ENCODE measurements at places on chromosomes 1 and 21. TPM values are rescaled to one million over a fixed set of nuclear protein-coding genes. Genes with fewer than 3 reads are reported as not detected.

The INKA2 gene
- 3.8 TPM for total RNA-seq

The ENSA gene
- total RNA-seq = 194 TPM

The DIO1 gene
- not detected for total RNA-seq

The TDRD5 gene
- 5.7 TPM for total RNA-seq

The BARHL2 gene
- total RNA-seq = not detected

The PRAMEF13 gene
- not detected for total RNA-seq

The REN gene
- not detected for total RNA-seq

The CAPN8 gene
- total RNA-seq = 41.3 TPM

The CORT gene
- total RNA-seq = not detected

- H3K36me3 ChIP-seq = no peaks in the 10 kb centered on the region
- H3K27me3 ChIP-seq = no peaks in the 10 kb centered on the region
- H3K27ac ChIP-seq = no peak within 1 kb of the TSS
- DNase-seq = no peak
- H3K4me3 ChIP-seq = peak within 1 kb of the TSS; percentile 66
Measured at GRCh38 chr1:85048296-85049064, at the start of gene MCOLN3. MCOLN3 (minus strand) TSS chr1:85048500; CDS start chr1:85045360, 3,140 bp downstream.

DNA sequence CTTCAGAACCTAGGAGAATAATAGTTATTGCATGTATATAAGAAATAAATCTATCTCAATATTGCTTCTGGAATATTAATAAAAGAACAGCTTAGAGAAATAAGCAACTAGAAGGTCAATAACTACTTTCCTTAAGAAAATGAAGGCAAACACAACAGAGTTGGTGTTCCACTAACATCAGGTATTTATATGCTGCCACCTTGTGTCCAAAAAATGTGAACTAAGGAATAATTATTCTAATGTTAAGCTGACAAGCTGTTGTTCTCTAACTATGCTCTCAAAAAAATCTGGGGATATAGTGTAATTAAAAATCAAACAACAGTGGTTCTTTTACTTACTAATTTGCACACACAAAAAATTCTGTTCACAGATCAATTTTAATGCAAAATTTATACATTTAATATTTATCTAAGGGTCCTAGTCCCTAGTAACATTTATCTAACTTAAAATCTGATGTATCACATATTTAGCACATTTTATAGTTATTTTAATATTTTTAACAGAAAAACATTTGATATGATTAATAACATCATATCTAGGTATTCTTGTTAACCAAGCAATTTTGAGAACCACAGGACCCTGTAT lies 39.6 kb downstream of the UCHL5 start:
- no peaks in the 10 kb centered on the region for H3K27me3 ChIP-seq
- H3K36me3 ChIP-seq = no peaks in the 10 kb centered on the region
- H3K4me3 ChIP-seq = no peak overlapping the region
- DNase-seq = no peak

DNA sequence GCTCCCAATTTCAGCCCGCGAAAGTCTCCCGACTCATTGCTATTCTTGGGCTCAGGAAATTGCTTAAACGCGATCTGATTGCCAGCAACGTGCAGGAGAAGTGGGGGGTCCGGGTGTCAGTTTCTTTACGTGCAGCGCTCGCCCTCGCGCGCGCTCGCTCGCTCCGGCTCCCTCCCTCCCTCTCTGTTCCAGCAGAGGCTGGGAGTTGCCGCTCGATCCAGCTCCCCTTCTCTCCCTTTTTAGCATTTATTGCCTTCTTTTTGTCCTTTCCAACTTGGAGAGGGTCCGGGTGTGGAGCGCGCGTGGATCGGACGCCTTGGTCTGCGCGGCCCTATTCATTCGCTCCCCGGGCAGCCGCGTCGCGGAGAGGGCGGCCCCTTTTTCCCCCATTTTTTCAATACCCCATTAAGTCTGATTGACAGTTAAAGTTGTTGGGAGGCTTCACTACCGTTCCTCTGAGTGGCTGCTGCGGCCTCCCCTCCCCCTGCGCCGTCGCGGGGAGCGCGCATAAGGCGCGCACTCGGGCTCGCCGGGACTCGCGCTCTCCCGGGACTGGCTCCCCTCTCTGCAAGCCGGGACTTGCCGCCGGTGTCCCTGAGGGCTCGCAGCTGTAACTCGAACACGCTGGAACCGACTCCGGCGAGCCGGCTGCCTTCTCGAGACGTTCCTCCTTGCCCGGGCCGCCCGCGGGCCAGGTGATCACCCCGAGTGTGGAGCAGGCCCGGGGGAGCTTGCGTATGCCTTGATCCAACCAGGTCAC lies at the start of gene DHRS3:
TSS of gene DHRS3 (minus strand) at position 310 of the 760 bp plus-strand sequence. CDS start 862 bp downstream, outside the sequence.
- peak within 1 kb of the TSS; percentile 97 for H3K27ac ChIP-seq
- no peaks in the 10 kb centered on the region for H3K27me3 ChIP-seq
- H3K4me1 ChIP-seq = peaks cover 17% of the 10 kb centered on the region
- peak within 1 kb of the TSS; percentile 92 for H3K4me3 ChIP-seq

DNA sequence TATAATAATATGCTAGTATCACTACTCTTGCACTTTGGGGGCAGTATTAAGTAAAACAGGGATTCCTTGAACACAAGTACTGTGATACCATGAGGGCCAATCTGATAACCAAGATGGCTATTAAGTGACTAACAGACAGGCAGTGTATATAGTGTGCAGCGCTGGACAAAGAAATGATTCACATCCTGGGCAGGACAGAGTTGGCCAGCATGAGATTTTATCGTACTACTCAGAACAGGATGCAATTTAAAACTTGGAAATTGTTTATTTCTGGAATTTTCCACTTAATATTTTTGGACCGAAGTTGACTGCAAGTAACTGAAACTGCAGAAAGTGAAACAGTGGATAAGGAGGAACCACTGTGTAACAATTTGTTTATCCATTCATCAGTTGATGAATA lies 74.6 kb downstream of the DNTTIP2 start:
- DNase-seq = no peak
- H3K36me3 ChIP-seq = no peaks in the 10 kb centered on the region
- H3K4me1 ChIP-seq = peaks cover 6% of the 10 kb centered on the region
- H3K27me3 ChIP-seq = no peaks in the 10 kb centered on the region

- no peak overlapping the region for H3K27ac ChIP-seq
- no peaks in the 10 kb centered on the region for H3K4me1 ChIP-seq
- H3K36me3 ChIP-seq = no peaks in the 10 kb centered on the region
- no peaks in the 10 kb centered on the region for H3K27me3 ChIP-seq
- DNase-seq = no peak
Measured at GRCh38 chr1:216466162-216466801, 43.0 kb upstream of the USH2A start.

DNA sequence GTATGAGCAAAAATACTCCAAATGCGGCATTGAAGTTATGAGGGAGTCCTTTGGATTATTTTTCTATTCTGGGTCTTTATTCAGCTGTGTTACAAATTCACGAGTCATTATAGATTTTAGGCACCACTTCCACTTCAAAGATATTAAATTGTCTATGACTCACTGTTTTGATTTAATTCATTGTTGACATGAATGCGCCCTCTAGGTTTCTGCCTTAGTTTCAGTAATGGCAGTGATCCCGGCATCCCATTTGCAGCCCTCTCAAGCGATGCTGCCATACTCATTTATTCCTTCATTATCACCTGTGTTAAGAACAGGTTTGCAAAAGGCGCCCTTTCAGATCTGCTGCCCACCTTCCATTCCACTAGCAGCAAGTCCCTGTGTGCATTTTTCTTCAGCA lies 14.0 kb downstream of the RSPO1 start:
- H3K4me1 ChIP-seq = no peaks in the 10 kb centered on the region
- DNase-seq = no peak
- peak overlapping the region; percentile 26 for H3K27ac ChIP-seq
- H3K4me3 ChIP-seq = no peak overlapping the region
- H3K27me3 ChIP-seq = no peaks in the 10 kb centered on the region

DNA sequence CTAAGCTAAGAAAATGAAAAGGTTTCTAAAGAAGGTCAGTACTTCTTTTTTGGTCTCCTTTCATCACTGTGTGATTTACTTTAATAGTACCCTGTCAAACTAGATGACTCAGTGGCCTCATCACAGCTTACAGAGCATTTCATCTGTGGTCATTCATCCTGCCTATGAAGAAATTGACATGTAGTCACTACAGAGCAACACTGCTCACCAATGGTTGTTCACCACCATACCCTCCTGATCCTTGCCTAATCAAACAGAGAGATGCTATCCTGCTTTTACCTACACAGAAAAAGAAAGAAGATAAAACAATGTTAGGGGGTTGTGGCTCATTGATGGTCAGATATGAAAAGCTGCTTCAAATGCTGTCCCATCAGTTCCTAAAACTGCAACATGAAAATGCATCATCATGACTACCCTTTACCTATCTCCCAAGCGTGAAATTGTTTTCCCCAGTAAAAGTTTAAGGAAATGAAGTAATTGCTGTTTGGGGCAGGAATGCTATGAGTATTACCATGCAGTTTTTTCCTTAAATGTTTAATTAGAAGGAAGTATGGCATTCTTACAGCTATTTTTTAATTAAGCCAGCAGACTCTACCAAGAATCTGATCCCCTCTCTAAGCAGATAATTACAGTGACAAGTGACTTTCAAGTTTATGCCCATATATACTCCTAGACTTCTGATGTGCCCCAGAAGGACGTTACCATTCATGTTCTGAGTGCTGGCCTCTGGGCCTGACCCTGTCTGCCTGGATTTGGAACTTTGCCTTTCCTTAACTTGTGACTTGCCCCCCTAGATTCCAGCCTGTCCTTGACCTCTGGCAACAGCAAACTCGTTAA lies 46.1 kb upstream of the FBXO28 start:
- H3K4me1 ChIP-seq = no peaks in the 10 kb centered on the region
- no peaks in the 10 kb centered on the region for H3K27me3 ChIP-seq
- H3K27ac ChIP-seq = peak overlapping the region; percentile 33
- H3K36me3 ChIP-seq = no peaks in the 10 kb centered on the region
- no peak for DNase-seq
- H3K4me3 ChIP-seq = no peak overlapping the region

- H3K4me1 ChIP-seq = peaks cover 6% of the 10 kb centered on the region
- no peaks in the 10 kb centered on the region for H3K36me3 ChIP-seq
- H3K4me3 ChIP-seq = peak overlapping the region; percentile 75
- no peaks in the 10 kb centered on the region for H3K27me3 ChIP-seq
- peak overlapping the region; percentile 96 for H3K27ac ChIP-seq
Measured at GRCh38 chr1:9128166-9128519, 759 bp downstream of the GPR157 start.

- no peaks in the 10 kb centered on the region for H3K4me1 ChIP-seq
- no peak for DNase-seq
- H3K27ac ChIP-seq = no peak overlapping the region
- H3K27me3 ChIP-seq = peaks cover 7% of the 10 kb centered on the region
Measured at GRCh38 chr21:44489962-44490361, 34.7 kb downstream of the LRRC3 start.

- no peaks in the 10 kb centered on the region for H3K36me3 ChIP-seq
- H3K4me3 ChIP-seq = no peak overlapping the region
- no peaks in the 10 kb centered on the region for H3K27me3 ChIP-seq
Measured at GRCh38 chr1:228018961-228019721, 12.3 kb downstream of the WNT3A start.

- no peak overlapping the region for H3K4me3 ChIP-seq
- H3K4me1 ChIP-seq = no peaks in the 10 kb centered on the region
- H3K27me3 ChIP-seq = no peaks in the 10 kb centered on the region
- H3K27ac ChIP-seq = no peak overlapping the region
Measured at GRCh38 chr1:16420424-16421118, 16.7 kb downstream of the SPATA21 start.

DNA sequence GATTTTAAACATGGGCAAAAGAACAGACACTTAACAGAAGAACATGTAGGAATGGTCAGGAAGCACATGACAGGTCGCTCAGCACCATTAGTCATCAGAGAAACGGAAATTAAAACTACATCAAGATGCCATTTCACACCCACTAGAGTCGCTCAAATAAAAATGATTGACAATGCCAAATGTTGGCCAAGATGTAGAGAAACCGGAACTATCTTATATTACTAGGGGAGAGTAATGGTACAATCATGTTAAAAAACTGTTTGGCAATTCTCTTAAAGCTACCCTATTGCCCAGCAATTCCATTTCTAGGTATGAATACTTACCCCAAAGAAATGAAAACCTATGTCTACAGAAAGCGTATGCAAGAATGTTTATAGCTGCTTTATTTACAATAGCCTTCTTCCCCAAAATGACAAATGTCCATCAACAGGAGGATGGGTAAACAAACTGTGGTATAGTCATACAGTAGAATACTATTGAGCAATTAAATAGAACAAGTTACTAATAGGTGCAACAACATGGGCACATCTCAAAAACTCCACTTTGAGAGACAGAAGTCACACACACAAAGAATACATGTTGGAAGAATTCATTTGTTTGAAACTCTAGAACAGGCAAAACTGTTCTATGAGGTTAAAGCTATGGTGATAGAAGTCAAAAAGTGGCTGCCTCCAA lies 92.8 kb downstream of the ETS2 start:
- DNase-seq = no peak
- no peaks in the 10 kb centered on the region for H3K36me3 ChIP-seq

DNA sequence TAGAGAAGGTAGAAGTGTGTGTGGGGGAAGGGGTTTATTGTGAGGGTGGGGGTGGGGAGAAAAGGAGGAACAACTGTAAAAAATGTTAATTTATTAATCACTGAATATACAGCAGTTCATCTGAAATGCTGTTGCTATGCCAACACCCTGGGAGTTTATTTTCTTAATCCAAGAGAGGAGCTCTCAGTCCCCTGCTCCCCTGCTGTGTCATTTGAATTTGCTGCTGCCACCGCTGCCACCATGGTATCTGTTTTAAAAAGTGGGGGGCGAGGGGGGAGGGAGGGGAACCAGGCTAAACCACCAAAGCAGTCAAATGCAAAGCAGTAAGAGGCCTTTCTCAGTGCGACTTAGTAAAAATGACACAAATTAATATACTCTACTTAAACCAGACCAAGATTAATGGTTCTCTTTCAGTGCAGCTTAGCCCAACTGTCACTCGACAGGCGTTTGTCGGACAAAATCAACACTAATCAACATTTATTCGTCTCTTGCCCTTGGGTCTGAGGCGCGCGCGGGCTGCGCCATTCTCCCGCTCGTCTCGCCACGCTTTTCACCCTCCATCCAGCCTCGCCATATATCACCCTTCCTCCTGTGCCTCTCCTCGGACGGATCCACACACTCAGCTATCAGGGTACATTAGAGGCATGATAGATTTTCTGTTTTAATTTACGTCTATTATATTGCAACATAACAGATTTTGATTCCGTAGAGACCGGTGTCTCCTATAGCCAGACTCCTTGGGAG lies 76.2 kb downstream of the PBX1 start:
- DNase-seq = no peak
- H3K27ac ChIP-seq = peak overlapping the region; percentile 12
- H3K4me1 ChIP-seq = no peaks in the 10 kb centered on the region
- no peak overlapping the region for H3K4me3 ChIP-seq

DNA sequence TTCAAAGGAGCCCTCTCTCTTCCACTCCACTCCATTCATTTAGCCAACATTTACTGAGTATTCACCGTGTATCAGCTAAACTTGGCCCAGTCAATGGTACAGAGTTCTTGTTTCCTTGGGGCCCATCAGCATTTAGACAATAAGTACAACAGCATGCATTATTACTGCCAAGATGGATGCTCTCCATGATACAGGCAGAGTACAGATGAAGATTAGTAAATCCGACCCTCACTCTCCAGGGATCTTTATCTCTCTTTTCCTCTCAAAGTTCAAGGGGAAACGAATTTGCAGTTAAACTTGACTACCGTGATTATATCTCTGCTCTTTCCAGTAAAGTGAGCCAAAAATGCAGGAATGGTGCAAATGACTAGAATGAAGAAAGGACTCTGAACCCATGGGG lies 184.6 kb upstream of the DUSP10 start:
- H3K4me1 ChIP-seq = no peaks in the 10 kb centered on the region
- H3K27ac ChIP-seq = no peak overlapping the region
- DNase-seq = no peak
- H3K4me3 ChIP-seq = no peak overlapping the region

- H3K4me3 ChIP-seq = no peak overlapping the region
- peaks cover 12% of the 10 kb centered on the region for H3K27me3 ChIP-seq
- H3K36me3 ChIP-seq = no peaks in the 10 kb centered on the region
- DNase-seq = no peak
- no peak overlapping the region for H3K27ac ChIP-seq
Measured at GRCh38 chr1:1583347-1584010, 8.8 kb upstream of the SSU72 start.

Measured in breast epithelium (tissue), 4 donors.